ENCODE measurements at places on chromosomes 2 and 18.
A peak's percentile ranks its signal among the peaks of the same experiment; 100 is the strongest.

DNA sequence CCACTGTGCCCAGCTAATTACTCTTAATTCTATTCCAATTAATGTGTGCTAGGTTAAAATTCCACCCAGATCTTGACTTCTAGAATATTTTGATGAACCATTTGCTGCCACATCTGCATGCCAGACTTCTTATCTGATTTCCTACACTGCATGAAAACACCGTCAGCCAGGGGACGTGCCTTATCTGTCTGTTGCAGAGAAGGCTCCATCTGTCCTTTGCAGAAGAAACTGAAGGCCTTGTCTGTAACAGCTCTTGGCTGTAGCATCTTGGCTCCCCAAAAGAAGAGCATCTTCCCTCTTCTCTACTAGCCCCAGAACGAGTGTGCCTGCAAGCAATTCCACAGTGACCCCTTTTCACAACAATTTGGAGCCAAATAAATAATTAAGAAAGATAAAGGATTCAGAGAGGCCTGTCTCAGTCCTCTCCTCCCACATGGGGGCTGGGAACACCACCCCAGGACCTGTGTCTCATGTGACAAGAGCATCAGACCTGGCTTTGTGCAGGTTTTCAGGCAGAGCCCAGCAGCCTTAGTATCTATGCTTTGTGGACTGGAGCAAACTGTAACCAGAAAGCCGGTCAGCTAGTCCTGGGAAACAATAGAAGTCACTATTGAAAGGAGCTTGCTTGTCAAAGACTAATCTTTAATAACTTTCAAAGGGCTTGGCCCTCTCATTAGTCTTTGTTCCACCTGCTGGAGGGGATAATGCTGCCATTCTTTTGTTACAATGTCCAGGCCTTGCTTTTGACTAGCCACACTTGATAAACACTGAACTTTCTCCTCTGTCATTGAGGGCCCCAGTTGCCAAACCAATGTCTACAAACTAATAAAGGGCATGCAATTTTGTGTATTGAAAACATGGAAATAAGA lies 84.0 kb upstream of the NEUROD1 start:
- no peak for DNase-seq

GRCh38 chr2:187397886-187398285 lies 50.2 kb downstream of the CALCRL start:
- DNase-seq, result no peak

DNA sequence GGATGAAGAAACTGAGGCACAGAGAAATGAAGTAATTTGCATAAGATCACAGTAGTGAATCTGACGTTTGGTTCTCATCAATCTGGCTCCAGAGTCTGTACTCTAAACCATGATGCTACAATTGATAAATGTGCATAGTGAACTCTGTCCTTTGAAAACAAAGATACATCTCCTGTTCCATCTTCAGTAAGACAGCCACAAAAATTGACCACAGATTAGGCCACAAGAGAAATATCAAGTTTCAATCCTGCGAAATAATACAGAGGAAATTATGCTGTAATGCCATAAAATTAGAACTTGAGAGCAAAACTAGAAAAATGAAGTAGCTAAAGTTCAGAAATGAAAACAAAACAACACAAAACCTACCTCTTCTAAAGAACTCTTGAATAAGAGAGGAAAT lies 28.4 kb downstream of the FAM98A start:
- no peak for DNase-seq

DNA sequence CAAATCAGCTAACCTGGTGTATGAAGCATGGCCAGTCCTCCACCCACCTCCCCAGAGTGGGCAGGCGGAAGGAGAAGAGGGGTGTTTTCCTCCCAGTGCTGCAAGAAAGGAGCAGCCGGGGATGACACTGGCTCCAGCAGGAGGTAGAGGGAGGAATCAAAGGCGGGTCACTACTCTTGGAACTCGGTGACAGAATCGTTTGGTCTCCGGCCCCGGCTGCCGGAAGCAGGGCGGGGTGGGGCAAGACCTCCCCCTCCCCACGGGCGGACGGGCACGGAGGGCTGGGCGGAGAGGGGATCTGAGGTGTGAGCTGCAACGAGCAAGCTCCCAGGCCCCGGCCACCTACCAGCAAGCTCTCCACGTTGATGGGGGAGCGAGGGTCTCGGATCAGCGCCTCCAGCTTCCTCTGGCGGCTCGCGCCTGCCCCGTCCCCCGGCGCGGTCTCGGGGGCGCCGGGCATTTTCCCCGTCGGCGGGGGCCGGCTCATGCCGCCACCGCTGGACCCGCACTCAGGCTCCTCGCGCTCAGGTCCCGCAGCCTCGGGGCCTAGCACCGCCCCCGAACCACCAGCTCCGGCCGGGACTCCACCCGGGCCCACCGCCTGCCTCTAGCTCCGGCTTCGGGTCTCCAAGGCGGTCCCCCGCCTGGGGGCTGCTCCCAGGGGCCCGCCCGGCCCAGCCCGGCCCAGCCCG lies 640 bp downstream of the ROCK2 start:
- DNase-seq, result peak; percentile 17

DNA sequence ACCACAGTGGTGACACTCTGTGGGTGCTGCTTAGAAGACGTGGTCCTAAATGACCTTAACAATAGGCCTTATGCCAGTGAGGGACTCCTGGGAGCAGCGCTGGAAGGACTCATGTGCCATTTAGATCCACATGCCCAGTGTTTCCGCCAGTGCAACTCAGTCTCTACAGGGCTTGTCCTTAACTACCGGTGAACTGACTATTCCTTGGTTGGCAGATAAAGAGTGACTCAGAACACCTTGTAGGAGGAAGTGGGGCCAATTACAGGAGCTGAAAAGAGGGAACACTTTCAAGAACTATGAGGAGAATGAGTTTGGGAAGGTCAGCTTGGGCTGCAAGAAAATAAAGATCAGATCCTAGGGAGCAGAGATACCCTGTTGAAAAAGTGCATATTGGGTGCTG lies 1.8 kb upstream of the CDK5R2 start:
- no peak for DNase-seq

GRCh38 chr2:64453770-64454385 lies at the start of gene LGALSL:
Gene LGALSL, plus strand, starts transcription at chr2:64454162. Its CDS starts 384 bp downstream, at chr2:64454546.
- DNase-seq, result peak; percentile 21

- DNase-seq, result no peak
Observed at GRCh38 chr2:17363846-17364245, 154.4 kb downstream of the RAD51AP2 start.

GRCh38 chr2:183371545-183371944 lies 247.3 kb downstream of the NUP35 start:
- DNase-seq, result no peak

GRCh38 chr18:48340560-48340959 lies 68.6 kb downstream of the ZBTB7C start:
- no peak for DNase-seq

GRCh38 chr18:22311301-22311700 lies 106.4 kb downstream of the CTAGE1 start:
- no peak for DNase-seq

- DNase-seq, result no peak
Observed at GRCh38 chr2:135997380-135997779, 12.0 kb upstream of the DARS1 start.

GRCh38 chr18:63366213-63367052 lies 573 bp downstream of the KDSR start:
- peak; percentile 61 for DNase-seq

DNA sequence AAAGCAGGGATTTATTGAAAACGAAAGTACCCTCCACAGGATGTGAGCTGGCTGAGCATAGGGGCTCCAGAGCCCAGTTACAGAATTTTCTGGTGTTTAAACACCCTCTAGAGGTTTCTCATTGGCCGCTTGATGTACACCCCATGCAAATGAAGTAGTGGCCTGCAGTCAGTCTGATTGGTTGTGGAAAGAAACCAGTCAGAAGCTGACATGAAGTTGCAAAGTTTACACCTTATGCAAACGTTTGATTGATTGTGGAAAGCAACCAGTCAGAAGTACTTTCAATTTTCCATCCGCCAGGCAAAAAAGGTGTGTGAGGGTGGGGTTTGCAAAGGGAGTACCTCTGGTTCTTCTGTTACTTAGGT lies 62.3 kb downstream of the VWA3B start:
- no peak for DNase-seq

DNA sequence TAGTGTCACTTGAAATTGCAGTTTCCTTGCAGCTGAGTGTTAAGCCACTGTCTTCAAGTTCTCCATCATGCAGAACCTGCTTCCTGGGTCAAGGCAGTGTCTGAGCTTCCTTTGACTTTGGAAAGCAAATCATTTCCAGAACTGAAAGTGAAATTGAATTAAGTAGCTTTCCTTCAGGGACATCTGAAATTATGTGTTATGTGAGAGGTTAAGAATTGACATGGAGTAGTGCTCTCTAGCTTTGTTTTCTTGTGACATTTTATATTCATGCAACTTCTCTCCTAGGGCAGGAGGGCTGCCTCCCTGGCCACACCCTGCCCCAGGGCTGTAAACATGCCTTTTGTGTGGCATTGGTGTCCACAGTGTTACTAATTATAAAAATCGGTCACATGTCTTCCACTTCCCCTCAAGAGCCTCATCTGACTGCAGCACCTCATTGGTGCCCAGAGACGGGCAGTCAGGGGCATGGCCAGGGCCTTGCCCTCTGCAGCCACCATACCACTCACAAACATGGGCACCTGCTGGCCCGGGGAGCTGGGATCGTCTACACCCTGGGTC lies 14.4 kb downstream of the RAB12 start:
- DNase-seq, result no peak

GRCh38 chr18:53380063-53380639 lies 844.3 kb downstream of the MBD2 start:
- no peak for DNase-seq

- no peak for DNase-seq
Observed at GRCh38 chr18:42011053-42011452, 56.0 kb downstream of the PIK3C3 start.

DNA sequence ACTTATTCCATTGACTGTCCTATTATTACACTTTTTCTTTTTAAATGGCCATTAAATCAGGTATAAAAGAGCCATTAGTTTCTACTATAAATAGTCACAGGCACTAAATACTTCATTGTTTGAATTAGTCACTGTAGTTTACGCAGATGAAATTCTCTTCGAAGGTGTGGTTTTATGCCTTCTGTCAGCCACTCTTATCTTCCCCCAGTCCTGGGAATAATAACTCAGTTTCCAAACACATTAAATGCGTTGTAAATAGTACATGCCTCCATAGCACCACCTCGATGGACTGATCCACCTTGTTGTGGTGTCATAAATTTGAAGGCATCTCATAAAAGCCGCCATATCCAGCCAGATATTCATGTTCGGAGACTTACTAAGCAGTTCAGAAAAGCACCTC lies 72.1 kb upstream of the PARD3B start:
- no peak for DNase-seq

DNA sequence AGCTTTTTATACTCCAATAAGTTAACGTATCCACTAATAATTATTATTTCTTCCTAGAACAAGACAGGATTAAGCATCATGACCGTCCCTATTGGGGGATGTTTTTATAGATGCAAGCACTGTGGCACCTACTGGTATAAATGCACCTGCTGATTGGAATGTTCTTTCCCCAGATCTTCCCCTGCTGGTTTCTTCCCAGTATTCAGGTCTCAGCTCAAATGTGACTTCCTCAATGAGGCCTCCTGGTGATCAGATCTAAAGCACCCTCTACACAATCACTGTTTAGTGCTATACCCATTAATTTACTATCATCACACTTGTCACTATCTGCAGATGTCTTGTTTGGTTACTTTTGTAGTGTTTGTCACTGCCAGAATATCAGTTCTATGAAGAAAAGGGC lies 3.9 kb upstream of the TYMS start:
- DNase-seq, result no peak

- no peak for DNase-seq
Observed at GRCh38 chr2:226184940-226185615, 614.5 kb downstream of the IRS1 start.

- DNase-seq, result no peak
Observed at GRCh38 chr2:160338901-160339685, 139.0 kb upstream of the ITGB6 start.

DNA sequence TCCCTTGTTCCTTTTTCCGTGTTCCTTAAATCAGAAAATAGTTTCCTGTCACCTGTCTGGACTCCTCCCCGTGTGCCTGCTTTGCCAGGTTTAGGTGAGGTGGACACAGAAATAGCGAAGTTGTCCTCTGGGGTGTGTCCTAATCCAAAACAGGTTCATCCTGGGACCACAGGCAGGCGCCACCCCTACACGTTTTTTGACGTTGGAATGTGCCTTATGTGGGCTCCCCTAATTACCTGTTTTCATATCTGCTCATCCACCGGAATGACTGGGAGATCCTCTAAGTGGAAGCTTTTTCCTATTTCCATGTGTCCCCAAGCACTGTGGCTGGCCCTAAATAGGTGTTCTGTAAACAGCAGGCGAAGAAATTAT lies 49.0 kb upstream of the PAIP2B start:
- DNase-seq, result no peak

DNA sequence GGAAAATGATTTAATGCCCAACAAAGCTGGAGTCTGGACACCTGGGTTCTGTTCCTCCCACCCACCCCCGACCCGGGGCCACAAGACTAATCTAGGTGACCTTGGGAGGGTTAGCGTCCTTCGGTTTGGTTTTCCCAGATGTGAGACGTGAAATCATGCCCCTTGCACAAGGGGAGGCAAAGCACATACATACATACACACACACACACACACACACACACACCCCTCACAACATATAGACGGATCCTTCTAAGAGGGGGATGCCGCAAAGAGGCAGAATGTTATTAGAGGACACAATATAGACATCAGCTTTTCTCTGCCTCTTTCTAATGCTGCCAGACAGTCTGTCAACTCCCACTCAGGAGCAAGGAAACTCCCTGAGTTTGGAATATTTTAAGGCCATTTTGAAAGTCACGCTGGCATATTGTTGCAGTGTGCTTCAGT lies 616 bp upstream of the RBMS1 start:
- no peak for DNase-seq

- no peak for DNase-seq
Observed at GRCh38 chr2:136342138-136342537, 224.2 kb upstream of the CXCR4 start.

DNA sequence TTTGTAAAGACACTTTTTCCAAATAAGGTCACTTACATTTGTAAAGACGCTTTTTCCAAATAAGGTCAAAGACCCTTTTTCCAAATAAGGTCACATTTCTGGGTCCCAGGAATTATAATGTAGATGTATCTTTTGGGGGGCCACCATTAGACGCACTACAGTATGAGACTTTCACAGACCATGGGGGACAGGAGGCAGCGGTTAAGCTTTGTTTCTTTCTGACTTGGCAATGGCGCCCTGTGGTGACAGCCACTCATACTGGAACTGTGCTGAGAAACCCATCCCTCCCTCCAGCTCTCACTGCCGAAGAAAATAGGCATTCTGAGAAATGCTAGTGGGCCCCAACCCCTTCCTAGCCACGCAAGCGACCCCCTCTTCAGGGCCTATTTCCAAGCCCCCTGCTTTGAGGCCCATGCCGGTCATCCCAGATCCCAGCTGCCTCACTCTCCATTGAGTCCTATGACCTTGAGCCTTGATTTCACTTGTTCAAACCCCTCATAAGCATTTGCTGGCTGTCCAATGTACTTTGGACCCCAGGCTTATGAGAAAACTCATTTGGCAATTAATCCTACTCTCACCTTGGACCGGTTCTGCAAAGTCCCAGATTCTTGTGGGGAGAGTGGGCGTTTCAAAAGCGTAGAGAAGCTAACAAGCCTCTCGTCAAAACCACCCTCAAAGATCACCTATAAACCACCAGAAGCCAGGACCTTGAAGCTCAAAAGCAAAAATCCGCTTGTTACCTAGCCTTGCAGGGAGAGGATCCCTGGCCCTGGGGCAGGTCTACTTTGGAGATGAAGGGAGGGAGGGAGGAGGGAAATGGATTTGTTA lies 11.3 kb upstream of the SPATA3 start:
- DNase-seq, result peak; percentile 59

Measured in stimulated activated CD8-positive, alpha-beta memory T cell treated with anti-CD3 and anti-CD28 coated beads, Interleukin-2, amount 100 ng/mL, for 48 hours (primary cell).